ACHN (cell line): ENCODE measurements at places on chromosomes 3 and 15.

DNA sequence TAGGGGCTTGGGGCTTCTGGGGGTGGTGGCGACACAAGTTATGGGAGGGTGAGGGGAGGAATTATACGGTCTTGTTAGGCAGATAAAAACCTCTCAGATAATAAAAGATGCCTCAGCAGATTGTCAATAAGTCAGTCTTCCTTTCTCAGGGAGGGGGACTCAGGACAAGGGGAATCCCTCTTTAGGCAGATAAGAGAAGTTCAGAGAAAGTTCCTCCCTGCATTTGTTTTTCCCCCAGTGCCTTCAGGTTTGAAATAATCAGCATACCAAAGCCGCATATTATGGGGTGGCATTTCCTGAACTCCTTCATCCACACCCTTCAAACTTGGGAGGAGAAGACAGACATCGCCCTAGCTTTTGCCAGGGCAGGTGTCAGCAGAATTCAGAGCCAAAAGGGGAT lies 8.5 kb downstream of the PPCDC start:
- no peak for DNase-seq

DNA sequence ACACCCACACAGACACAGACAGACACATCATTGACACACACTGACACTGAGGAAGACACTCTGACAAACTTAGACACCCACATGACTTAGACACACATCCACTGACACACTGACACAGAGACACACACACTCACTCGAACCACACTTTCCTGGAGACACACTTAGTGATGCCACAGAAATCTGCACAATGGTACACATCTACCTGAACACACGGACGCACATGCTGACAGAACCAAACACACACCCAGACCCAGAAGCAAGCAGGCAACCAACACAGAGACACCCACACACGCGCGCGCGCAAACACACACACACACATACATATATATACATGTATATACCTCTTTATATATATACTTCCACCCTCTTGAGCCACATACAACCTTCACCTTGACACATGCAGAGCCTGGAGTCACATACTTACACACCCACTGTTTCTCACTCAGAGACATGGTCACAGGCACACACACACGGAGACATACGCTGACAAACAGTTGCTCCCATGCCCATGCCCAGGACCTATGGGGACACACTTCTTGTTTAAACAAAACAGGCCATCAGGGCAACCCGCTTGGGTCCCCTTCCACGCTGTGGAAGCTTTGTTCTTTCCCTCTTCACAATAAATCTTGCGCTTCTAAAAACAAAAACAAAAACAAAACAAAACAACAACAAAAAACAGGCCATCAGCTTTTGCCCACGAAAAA lies 913 bp upstream of the SCN5A start:
- DNase-seq, result no peak

DNA sequence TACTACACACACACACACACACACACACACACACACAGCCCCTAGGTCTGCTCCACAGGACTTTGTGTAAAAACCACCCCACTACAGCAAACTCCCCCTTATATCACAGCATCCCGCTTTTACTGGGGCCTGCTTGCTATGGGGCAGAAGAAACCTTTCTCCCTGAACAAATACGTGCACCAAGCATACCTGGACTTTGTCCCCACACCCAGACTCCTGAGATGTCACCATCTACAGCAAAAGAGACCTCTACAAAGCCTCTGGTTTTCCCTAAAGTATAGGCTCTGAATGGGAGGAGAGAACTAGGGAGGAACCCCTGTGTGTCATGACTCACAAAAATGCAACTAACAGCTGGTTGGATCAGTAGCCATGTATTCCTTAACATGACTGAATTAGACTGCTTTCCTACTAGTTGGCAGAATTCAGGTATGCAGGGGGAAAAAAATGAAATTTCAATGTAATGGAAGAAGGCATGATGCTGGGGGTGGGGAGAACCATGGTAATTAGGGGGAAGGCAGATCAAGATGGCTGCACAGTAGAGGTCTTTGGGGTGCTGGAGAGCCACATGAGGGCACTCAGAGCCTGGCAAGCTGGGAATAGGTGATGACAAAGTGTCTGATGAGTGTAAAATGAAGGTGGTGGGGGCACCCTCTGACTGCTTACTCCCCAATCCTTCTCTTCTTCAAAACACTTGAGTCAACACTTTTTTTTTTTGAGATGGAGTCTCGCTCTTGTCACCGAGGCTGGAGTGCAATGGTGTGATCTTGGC lies 45.9 kb downstream of the DAPK2 start:
- DNase-seq, result no peak

DNA sequence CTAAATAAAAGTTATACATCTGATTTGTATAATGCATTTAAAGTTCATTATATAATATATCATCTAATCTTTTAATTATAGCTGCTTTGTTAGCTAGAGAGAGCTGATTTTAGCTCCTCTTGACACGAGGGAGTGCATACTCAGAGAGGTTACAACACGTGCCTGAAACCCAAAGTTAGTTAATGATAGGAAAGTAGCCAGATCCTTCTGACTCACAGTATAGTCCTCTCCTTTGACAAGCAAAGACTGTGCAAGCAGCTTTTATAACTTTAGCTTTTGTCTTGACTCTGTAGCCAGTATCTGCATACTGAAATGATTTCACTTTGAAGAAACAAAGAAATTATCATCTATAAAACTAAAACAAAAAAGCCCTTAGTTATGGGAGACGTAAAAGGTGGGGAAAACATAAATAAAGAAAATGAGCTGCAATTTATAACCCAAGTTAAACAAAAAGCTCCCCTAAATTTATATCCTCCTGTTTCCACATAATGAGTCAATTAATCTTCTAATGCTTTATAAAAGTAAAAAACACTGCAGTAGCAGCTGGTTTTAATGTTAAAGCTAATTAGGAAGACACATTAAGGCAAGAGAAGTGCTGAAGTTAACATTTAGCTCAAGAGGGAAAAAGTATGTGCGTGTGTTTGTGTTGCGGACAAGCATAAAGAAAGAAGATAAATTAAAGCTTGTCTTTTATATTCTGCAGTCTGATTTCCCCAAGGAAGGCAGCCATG lies 13.1 kb downstream of the GABRR3 start:
- no peak for DNase-seq

- DNase-seq, result no peak
Observed at GRCh38 chr3:174346141-174346540, 513.0 kb upstream of the NAALADL2 start.

DNA sequence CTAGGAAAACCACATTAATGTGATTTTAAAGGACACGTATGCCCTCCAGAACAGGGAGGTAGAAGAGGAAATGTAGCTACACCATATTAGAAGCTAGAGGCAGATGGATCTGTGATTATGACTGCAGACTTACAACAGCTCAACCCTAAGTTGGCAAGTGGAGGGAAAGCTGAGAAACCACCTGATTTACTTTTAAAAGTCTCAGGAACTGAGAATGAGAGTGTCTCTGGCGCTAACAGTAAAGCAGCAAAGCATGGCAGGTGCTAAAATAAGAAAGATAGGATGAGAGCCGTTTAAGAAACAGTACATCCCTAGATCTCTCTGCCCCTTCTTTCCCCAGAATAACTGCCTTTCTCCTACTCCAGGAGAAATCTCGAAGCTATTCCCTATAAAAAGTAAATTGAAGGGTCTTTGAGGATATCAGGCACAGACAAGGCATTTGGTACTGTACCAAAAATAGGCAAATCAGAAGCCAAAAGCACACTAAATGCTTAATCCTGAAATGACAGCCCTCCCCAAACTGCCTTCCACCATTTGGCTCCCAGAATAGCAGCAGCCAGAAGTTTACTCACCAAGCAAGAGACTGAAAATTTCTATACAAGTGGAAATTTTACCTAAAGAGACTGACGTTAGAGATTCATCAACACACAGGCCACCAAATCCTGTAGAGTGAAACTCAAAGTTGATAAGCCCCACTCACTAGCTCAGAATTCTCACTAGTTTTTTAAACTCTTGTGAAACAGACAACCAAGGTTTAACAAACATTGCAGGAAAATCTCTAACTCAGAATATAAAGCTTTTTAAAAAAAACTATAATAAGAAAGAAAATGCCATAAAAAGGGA lies 34.3 kb upstream of the PARP14 start:
- peak; percentile 44 for DNase-seq

DNA sequence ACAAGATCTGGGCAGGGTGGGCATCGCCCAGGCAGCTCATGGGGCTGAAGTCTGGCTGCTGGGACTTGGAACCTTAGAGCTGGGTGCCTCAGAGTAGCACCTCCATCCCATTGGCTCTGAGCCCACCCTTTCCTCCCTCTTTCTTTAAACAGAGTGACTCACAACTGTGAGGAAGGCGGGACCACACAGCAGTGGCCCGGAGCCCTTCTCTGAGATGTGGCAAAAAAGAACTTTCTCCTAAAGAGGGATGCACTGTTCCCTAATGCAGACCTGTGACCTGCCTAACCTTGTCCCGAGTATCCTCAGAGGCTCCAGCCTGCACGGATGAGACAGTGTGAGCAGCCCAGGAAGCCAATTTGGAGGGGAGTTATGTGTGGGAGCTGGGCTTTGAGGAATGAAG lies 23.6 kb downstream of the PRR20G start:
- DNase-seq, result no peak

- no peak for DNase-seq
Observed at GRCh38 chr15:69224383-69224782, 63.9 kb downstream of the GLCE start.

DNA sequence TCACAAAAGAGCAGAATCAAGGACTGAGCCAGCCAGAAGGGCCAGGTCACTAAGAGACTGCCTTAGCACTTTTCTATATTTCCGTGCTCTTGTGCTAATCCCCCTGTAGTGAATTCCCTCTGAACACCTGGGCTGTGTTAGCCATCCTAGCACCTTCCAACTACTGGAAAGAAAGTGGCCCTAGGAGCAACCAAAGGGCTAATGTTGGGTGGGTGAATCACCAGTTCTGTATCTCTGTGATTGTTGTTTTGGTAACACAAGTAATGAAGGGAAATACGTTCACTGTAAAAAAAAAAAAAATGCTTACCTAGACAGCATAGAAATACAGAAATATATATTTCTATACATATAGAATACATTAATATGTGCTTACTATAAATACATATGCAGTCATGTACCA lies 43.9 kb downstream of the PXYLP1 start:
- no peak for DNase-seq

DNA sequence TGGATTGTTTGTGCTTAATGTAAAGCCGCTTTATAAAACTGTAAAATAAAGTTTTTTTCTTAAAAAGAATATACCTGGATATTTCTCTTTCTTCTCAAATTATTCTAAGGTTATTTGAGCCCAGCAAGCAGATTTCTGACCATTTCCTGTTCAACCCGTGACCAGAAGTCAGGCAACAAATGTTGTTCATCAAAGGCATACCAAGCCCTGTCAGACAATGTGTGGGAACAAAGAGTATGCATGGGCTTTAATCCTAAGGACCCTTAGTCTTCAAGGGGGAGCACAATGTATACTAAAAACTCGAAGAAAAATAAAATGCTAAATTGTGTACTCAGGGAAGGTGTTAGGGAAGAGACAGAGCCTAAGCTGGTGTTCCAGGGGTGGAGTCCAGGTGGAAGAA lies 26.6 kb upstream of the PAQR5 start:
- no peak for DNase-seq

DNA sequence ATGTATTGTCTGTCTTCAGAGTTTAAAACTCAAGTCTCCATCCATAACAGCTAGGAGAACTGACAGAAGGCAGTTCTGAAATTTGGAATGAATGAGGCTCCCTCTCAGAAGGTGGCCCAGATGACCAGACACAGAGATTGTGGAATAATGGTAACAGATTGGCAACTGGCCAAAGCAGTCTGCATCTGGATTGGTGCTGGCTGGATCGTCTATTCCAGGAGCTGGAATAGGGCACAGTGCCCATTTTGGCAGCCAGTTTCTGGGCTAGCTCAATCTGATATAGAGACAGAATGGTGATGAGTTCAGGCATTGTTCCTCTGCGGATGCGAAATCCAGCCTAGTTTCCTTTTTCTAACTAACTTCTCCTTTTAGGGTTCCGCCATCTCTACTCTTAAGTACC lies 851.7 kb downstream of the PDCD6IP start:
- DNase-seq, result no peak

GRCh38 chr3:177411201-177411600 lies 213.9 kb upstream of the TBL1XR1 start:
- no peak for DNase-seq

GRCh38 chr15:44811337-44811736 lies 75.0 kb downstream of the TRIM69 start:
- no peak for DNase-seq

DNA sequence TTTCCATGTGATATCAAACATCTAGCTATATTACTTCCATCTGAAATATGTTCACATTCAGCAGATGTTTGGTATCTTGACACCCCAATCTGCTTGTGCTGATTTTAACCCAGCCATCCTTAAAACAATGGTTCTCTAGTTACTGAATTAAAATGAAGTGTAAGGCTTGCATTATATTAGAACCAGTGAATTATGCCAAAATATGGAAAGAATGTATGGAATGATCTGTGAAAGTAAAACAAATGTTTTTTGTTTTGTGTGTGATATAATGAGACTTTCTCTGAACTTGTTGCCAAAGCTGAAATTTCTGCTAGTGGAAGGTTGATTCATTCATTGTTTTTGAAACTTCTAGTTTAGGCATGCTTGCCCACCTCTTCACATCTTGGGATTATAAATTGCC lies 317.1 kb downstream of the MEX3B start:
- DNase-seq, result no peak

DNA sequence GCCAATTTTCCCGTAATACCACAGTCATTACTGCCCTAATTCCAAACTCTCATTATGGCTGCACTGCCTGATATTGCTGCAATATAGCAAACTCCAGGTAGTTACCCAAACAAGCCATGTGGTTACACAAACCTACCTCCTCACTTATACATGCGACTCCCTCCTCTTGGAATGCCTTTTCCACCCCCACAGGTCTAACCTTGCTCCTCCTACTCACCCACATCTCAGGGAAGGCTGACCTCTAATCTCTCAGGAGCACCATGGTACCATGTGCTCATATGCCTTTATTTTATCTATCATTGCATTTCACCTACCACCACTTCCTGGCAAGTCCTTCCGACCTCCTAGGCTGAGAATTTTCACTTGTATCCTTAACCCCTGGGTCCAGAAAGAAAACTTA lies 2.9 kb downstream of the RBPMS2 start:
- no peak for DNase-seq

- DNase-seq, result no peak
Observed at GRCh38 chr3:39524107-39524506, 56.6 kb downstream of the MOBP start.

DNA sequence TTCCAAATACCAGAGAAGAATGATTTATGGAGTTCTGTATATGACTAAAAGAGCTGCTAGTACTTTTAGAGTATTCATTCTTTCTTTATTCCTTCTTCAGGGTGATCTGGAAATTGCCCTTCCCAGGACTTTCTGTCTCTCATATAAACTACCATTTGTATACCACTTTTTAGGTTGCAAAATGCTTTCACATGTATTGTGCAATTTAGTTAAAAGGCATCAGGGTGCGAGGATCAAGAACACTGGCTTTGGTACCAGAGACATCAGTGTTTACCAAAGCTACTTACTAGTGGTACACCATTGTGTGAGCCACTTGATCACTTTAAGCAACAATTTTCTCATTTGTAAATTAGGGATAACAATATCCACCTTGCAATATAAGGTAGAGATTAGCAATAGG lies 251.4 kb downstream of the TIGIT start:
- DNase-seq, result no peak

GRCh38 chr3:138344754-138345153 lies 3.6 kb upstream of the MRAS start:
- no peak for DNase-seq
